Stimulated activated CD8-positive, alpha-beta memory T cell treated with anti-CD3 and anti-CD28 coated beads, Interleukin-4, amount 100 ng/mL, for 4 hours (primary cell): ENCODE measurements at places on chromosomes 2 and 18.

GRCh38 chr2:7476371-7476770 lies 559.2 kb downstream of the RNF144A start:
- no peak for DNase-seq

DNA sequence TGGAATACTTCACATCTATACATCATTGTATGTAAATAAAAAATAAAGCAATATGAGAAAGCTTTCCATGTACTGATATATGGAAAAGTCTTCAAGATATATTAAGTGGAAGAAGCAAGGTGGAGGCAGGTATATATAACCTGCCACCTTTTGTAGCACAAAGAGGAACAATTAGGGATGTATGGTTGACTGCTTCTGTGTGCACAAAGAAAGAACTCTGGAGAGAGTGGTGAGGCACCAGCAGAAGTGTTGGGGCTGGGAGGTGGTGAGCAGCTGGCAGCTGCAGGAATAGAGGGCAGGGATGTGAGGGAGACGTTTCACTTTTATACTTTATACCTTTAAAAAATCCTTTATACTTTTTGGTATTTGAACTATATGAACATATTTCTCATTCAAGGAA lies 26.1 kb downstream of the KIF5C start:
- no peak for DNase-seq

- no peak for DNase-seq
Measured at GRCh38 chr18:63017076-63017475, 301.7 kb downstream of the PHLPP1 start.

DNA sequence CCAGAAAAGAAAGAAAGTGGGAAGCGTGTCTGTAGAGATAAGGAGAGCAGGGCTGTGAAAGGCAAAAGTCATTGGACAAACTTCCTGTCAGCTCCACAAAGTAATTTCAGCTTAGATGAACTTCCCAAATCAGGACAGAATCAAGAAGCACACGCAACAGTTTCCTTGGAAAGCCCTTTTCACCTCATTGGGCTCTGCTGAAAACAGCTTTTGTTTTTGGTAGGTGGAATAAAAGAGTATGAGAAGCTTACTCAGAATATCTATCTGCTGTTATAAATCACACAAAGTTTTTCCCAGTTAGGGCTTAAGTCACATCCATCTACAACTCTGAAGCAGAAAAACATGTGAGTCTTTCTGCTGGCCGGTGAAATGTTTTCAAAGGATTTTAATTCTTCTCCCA lies 42.4 kb upstream of the EFEMP1 start:
- no peak for DNase-seq

DNA sequence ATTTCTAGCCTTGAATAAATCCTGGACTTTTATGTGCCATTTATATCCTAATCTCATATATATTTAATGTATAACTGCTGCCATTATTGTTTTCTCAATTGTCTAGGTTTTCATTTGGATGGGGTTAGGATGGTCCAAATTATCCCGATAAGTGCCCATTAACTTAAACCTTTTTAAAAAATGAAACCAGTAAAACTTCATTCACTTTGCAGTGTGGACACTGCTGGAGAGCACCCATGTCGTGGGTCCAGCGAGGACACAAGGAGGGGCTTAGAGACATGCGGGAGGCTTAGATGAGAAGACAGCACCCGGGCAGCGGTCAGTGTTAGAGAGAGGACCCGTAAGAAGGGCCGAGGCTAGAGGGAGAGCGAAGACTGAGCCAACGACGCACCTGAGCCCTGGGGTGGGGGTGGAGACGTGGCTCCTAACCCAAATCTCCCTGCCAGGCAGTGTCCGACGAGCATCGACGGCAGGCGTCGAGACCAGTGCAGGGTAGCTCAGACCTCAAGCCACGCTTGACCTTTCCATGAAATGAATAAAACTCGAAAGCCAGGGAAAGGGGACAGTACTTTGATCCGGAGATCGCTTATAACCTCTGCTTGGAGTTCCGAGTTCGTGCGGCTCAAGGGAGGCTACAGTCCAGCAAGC lies 9.0 kb upstream of the EN1 start:
- DNase-seq, result no peak

DNA sequence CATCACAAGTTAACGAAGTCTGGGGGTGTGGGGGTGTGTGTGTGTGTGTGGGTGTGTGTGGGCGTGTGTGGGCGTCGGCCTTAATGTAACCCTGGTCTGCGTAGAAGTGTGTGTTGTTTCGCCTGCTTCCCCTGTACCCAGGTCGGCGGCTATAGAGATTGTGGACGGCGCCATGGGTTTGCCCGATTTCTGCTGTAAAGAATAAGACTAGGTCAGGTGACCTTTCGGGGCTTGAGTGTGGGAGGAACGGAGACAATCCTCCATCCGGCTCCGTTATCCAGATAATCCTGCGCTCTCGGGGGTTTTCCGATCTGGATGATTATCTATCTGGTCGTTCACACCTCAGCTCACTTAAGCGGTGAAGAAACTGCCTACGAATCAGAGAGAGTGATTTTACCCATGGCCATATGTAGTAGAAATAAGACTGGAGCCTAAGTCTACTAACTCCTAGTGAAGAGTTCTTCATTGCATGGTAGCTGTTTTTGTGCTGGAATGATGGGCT lies 543 bp downstream of the HADHB start:
- DNase-seq, result peak; percentile 29

DNA sequence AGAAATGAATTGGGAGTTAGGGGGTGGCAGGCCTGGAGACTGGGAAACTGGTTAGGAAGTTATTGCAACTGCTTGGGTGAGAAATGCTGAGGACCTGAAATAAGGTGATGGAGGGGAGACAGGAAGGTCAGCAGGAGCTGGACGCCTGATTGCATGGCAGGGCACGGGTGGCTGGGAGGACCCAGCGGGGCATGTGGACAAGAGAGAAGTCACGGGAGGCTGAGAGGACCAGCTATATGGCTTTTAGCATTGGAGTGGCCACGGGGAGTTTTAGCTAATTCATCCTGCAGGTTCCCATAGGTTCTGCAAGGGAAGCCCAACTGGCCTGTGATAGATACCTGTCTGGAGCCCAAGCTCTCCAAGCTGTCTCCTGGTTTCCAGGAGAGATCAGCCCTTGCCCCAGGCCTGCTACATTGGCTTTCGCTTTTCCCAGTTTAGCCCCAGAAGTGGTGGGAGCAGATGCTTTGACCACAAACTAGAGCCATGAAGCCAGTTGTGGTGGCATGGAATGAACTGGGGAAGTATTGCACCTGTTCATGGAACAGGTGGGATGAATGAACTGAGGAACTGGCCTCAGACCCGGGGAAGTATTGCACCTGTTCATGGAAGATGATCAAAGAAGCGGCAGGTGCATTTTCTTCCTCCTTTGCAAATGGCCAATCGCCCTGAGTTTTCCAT lies 93.6 kb upstream of the TAF1B start:
- no peak for DNase-seq

DNA sequence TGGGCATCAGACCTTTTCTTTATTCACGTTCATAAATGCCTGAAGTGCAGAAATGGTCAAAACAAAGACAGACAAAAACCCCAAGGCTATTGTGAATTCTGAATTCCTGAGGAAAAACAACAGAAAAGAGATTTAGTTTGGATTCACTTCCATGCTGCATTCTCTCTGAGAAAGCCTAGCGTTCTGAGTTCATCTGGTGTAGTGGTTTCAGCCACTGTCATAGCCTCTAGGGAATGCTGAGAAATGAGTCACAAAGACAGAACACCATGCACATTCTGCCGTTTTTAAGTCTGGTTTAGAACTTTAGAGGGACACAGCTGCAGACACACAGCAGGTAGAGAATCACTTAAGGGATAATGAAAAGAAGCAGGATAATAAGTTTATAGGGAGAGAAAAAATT lies 93.8 kb downstream of the LRP1B start:
- DNase-seq, result no peak

DNA sequence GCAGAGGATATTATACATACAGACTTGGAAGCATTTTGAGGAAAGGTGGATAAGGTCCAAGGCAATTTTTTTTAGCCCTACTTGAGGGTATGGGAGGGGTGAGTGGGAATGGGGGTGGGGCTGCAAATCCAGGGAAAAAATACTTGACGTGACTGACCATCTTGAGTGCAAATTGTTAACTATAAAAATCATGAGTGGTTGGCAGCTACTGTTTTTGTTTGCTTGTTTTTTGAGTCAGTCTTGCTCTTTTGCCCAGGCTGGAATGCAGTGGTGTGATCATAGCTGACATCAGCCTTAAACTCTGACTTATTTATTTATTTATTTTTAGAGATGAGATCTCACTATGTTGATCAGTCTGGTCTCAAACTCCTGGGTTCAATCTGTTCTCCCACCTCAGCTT lies 458.8 kb downstream of the PIK3C3 start:
- no peak for DNase-seq

GRCh38 chr2:126315828-126316227 lies 340.1 kb upstream of the GYPC start:
- no peak for DNase-seq

GRCh38 chr2:75089471-75089870 lies 109.8 kb downstream of the TACR1 start:
- DNase-seq, result no peak

DNA sequence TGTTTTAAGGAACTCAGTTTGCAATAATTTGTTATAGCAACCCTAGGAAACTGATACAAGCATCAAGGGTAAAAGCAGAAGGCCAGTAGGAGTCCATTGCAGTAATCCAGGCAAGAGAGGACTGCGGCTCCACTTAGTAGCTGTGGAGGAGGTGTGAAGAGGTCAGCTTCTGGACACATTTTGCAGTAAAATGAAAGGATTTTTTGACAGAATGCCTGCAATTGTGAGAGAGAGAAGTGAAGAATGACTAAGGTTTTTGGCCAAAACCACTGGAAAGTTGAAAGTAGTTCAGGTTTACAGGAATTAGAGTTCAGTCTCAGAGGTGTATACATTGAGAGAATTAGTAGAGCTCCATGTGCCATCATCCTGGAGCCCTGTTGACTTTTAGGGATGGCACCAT lies 129.5 kb downstream of the RHBDD1 start:
- DNase-seq, result no peak

DNA sequence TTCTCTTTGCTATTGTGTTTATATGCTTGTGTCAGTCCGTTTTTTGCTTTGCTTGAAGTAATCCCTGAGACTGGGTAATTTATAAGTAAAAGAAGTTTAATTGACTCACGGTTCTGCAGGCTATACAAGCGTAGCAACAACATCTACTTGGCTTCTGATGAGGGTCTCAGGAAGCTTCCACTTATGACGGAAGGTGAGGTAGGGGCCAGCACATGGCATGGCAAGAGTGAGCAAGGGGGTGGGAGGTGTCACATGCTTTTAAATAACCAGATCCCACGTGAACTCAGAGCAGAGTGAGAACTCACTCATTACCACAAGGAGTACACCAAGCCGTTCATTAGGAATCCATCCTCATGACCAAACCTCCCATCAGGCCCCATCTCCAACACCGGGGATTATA lies 540.3 kb downstream of the TDRD15 start:
- DNase-seq, result no peak

- DNase-seq, result no peak
Measured at GRCh38 chr2:108182489-108182888, 57.3 kb upstream of the SULT1C3 start.

DNA sequence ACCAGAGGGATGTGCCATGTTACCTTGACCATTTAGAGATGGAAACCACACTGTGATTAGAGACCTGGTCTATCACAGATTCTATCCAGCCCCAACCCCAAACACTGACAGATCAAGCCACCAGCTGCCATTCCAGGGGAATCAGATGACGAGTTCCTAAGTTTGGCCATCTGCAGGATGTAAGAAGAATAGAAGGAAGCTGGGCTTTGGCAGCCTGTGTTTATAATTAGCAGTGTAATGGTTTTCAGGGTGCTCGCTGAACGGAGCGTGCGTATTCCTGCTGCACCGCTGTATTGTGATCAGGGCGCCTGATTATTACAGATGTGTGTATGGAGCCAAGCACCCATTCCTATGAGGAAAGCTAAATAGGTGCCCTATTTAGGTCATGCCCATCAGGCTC lies 138.1 kb downstream of the LRRC30 start:
- DNase-seq, result no peak

DNA sequence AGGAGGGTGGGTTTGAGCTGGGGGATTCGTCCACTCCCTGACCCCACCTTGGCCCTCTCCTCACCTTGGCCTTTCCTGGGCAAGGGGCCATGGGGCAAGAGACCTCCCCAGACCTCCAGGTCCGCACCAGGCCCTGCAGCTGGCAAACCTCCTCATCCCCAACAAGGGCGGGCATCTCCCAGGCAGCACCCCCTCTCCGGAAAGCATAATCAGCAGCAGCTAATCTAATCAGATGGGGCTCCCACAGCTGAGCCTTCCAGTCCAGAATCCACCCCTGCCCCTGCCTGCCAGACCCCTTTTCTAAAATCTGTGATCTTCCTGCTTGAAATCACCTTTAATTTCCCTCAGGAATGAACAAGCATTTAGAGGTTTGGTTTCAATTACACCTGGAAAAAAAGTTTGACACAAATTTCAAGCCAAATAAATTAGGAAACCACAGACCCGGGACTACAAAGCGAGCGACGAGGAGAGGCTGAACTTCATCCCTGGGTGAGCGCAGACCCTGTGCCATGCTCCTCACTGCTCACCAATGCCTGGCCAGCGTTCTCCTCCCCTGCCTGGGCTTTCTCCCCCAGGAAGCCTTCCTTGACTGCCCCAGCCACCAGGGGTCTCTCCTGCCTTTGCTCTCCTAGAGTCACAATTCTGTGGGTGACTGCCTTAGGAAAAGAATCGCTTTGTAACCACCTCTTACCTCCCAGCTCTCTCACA lies 143.0 kb upstream of the MYCN start:
- no peak for DNase-seq

GRCh38 chr2:169285531-169286235 lies 76.7 kb downstream of the LRP2 start:
- DNase-seq, result no peak

DNA sequence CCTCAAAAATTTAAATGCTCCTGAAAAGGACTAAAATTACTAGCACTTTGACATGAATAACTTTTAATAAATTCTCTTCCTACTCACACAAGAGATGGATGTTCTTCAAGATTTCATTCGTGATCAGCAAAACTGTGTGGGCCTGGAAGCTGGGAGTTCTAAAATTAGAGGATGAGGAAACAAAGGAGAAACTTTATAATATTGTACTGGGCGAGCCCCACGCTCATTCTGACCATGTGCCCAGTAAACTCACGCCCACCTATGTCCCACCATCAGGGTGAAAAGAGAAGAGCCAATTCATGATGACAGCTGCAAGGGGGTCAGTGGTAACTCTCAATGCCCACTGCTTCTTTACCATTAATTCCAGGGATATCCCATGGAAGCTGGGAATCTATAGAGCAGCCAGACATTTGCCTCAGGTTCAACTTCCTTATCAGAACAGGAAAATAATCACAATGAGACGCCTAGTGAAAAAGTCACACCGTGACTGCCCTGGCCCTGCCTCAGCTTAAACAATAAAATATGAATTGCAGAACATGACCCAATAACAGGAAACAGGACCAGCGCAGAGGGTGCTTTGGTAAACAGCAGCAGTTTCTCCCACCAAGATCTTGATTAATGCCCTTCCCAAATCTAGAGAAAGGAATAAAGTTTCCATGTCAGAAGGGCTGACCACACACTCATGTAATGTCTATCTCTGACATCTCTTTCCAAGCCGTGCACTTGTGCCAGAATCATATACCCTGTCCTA lies 438.6 kb downstream of the TXNL1 start:
- no peak for DNase-seq
